ENCODE measurements at places on chromosomes 1 and 21. TPM values are rescaled to one million over a fixed set of nuclear protein-coding genes. Genes with fewer than 3 reads are reported as not detected.

The CALML6 gene
- total RNA-seq = not detected

The SLC16A4 gene
- total RNA-seq = 5.8 TPM

The FUBP1 gene
- 408 TPM for total RNA-seq

The FCRLB gene
- total RNA-seq = 3.1 TPM

The LYST gene
- 69.7 TPM for total RNA-seq

The AKR7A3 gene
- 1.2 TPM for total RNA-seq

The GUCA2B gene
- total RNA-seq = not detected

The LBR gene
- total RNA-seq = 71.6 TPM

The FNDC5 gene
- 17.0 TPM for total RNA-seq

The DYRK3 gene
- total RNA-seq = 18.2 TPM

The SH2D1B gene
- total RNA-seq = not detected

The HES5 gene
- 25.4 TPM for total RNA-seq

The IL20 gene
- 0.47 TPM for total RNA-seq

The NCAM2 gene
- total RNA-seq = 82.8 TPM

The CBR3 gene
- 0.78 TPM for total RNA-seq

The CLDN19 gene
- total RNA-seq = not detected

The VCAM1 gene
- 24.3 TPM for total RNA-seq

The ATP8B2 gene
- 28.5 TPM for total RNA-seq

The TNN gene
- 0.47 TPM for total RNA-seq

The NTMT2 gene
- not detected for total RNA-seq

The SPATA46 gene
- not detected for total RNA-seq

The SELL gene
- 0.47 TPM for total RNA-seq

The GJA9 gene
- total RNA-seq = not detected

The C1orf210 gene
- total RNA-seq = not detected

The DUSP10 gene
- total RNA-seq = 5.3 TPM

The CNR2 gene
- total RNA-seq = not detected

The CELA3B gene
- not detected for total RNA-seq

The NLRP3 gene
- 1.4 TPM for total RNA-seq

The TBX19 gene
- 0.31 TPM for total RNA-seq

The ZYG11A gene
- 0.47 TPM for total RNA-seq

The LAPTM5 gene
- total RNA-seq = 3.9 TPM

The CACNA1S gene
- total RNA-seq = under 0.01 TPM

The TMEM52 gene
- 1.1 TPM for total RNA-seq

The FMN2 gene
- 61.1 TPM for total RNA-seq

The KRTAP11-1 gene
- total RNA-seq = not detected

The TDRD5 gene
- 2.7 TPM for total RNA-seq

The CD1E gene
- total RNA-seq = not detected

The SPATA1 gene
- total RNA-seq = 1.9 TPM

The OVAAL gene
- total RNA-seq = not detected

The FCRL3 gene
- not detected for total RNA-seq

The CAMSAP2 gene
- total RNA-seq = 130 TPM

The TNFAIP8L2 gene
- total RNA-seq = 0.78 TPM

The RXFP4 gene
- not detected for total RNA-seq

The TSPAN1 gene
- 0.31 TPM for total RNA-seq

The SELENBP1 gene
- total RNA-seq = 9.2 TPM

The DENND2C gene
- 1.6 TPM for total RNA-seq

The APCS gene
- not detected for total RNA-seq

The FLG2 gene
- not detected for total RNA-seq

The OR2AK2 gene
- 0.78 TPM for total RNA-seq

The GNG4 gene
- total RNA-seq = 31.5 TPM

The AADACL4 gene
- total RNA-seq = not detected

The SLC25A34 gene
- total RNA-seq = 1.2 TPM

The TBCE gene
- total RNA-seq = 47.1 TPM

The LCA5L gene
- not detected for total RNA-seq

The DENND1B gene
- 65.2 TPM for total RNA-seq

The SLC30A2 gene
- total RNA-seq = not detected

Measured in occipital lobe (tissue), 3 donors.